ENCODE measurements at places on chromosomes 6 and 20.

- DNase-seq = peak; percentile 86
Measured at GRCh38 chr20:12289465-12289864, 371.8 kb downstream of the BTBD3 start.

DNA sequence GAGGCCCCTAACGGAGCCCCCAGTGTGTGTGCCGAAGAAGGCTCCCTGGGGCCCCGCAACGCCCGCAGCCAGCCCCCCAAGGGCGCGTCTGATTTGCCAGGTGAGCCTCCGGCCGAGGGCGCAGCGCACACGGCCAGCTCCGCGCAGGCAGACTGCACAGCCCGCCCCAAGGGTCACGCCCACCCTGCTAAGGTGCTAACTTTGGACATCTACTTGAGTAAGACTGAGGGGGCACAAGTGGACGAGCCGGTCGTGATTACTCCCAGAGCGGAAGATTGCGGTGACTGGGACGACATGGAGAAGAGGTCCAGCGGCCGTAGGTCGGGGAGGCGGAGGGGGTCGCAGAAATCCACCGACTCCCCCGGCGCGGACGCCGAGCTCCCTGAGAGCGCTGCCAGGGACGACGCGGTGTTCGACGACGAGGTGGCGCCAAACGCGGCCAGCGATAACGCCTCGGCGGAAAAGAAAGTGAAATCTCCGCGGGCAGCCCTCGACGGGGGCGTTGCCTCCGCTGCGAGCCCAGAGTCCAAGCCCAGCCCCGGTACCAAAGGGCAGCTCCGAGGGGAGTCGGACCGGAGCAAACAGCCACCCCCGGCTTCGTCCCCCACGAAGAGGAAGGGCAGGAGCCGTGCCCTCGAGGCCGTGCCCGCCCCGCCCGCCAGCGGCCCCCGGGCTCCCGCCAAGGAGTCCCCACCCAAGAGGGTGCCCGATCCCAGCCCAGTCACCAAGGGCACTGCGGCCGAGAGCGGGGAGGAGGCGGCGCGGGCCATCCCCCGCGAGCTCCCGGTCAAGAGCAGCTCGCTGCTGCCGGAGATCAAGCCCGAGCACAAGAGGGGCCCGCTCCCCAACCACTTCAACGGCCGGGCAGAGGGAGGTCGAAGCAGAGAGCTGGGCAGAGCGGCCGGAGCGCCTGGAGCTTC lies 117.0 kb downstream of the RTN4IP1 start:
- peak; percentile 39 for DNase-seq

DNA sequence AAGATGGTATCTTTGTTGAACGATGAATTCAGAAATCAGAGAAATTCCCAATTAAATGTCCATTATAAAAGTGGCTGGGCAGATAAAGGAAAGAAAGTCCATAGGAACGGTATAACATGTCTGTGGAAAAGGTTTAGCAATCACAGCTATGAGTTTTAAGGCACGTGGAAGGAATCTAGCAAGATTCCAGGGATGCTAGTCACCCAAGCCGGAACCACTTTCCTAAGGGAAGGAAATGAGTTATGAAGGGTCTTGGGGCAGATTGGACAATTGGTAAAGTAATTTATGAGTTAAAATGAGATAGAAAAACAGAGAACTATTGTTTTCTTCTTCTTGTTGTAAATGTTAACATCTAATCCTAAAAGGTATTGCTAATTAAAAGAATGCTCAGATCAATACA lies 384.8 kb downstream of the ADGRB3 start:
- no peak for DNase-seq

DNA sequence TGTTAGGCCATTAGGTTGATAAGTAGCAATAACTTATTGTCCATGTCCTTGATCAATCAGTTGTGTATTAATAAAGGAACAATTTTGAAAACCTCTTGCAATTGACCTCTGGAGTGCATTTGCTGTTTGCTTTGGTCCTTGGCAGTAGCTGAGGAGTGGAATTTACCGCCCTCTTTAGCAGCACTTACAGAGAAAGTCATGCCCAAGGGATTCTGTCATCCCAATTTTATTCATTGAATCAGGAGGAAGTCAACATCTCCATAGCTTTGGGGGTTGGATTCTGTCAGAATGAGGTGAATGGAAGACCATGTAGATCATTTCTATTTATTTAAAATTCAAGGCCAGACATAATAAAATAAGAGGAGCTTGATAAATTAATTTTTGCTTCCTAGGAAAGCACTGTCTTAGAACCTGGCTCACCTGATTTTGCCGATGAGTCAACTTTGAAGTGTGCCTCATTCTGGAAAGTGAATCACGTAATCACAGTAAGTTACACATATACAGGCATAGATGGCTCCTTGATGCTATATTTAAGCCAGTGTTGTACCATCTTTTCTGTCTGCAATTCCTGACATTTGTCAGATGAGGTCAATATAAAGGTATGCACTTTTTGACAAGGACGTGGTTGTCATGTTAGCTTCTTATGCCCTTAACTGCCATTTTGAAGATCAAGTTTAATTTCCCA lies 128.7 kb upstream of the MLIP start:
- DNase-seq = no peak

GRCh38 chr6:169962604-169963469 lies 211.4 kb downstream of the ERMARD start:
- DNase-seq = no peak

DNA sequence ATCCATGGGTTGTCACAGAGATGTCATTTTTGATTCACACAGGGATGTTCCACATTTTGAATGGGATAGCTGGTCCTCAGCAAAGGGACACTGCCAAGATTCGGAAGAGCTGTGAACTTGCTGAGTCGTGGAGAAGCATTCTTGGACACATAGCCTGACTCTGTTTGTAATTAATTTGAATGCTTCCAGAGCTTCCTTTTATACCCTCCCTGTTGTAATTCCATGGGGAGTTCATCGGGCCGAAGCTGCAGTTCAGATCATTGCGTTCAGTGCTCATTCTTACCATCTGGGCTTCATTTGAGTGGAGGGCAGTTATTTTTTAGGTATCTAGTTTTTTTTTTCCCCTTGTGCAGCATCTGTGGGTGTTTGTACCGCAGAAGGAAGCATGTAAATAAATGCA lies 126.5 kb downstream of the SLC24A3 start:
- DNase-seq = no peak

DNA sequence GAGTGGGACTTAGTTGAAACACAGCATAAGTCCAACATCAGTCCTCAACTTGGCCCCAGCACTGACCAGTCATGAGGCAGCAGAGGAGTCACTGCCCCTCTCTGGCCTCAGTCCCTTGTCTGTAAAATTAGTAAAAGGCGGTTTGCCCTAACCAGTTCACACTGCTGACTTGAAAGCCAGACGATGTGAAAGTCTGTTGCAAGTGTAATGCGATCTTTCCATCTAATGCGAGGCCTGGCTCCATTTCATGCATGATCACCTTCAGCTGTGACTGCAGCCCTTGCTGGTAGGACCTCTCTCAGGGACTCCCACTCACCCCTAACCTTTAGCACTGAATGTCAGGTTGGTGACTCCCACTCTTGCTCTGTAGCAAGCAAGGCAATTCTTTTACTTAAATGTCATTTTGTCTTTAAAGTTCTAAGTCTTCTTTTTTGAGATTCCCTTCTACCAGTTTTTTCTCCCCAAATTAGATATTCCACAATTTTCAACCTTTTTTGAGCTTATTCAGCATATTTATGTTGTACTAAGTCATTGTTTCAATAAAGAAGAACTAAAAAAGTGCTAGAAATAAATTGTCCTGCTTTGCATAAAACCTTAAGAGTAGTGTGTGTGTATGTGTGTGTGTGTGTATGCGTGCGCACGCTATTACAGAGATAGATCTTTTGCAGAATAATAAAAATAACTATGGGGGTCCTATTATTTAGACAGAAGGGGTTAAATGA lies 245.5 kb downstream of the PACRG start:
- no peak for DNase-seq

DNA sequence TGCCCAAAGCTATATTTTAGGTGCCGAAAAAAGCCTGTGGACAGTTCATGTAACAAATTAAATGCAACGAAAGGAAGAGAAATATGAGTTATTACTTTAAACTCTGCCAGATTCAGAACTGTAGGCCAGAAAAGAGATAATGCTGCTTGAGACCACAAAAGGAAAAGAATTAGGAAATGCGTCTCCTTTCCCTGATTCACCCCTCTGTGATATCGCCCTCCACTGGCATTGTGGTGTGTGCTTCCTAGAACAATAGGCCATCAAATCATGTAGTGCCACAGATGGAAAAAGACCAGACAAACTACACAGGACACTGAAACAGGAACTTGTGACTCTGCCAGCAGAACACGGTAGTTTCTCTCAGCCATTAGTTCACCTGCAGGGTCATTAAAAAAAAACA lies 14.7 kb upstream of the LAMA4 start:
- no peak for DNase-seq

GRCh38 chr6:33830635-33831240 lies 26.9 kb upstream of the MLN start:
- DNase-seq = no peak

- peak; percentile 24 for DNase-seq
Measured at GRCh38 chr20:14633507-14633906, 296.1 kb upstream of the FLRT3 start.
